ENCODE measurements at places on chromosomes 2 and 18. TPM values are rescaled to one million over a fixed set of nuclear protein-coding genes. Genes with fewer than 3 reads are reported as not detected.

Gene C2orf92
- total RNA-seq, result 5.5 TPM

Gene KRTCAP3
- 6.6 TPM for total RNA-seq

Gene BARD1
- total RNA-seq, result 57.1 TPM

Gene REG3G
- total RNA-seq, result not detected

Gene GAREM1
- total RNA-seq, result not detected

Gene MAB21L4
- not detected for total RNA-seq

Gene SLC9A4
- total RNA-seq, result 0.08 TPM

Gene NT5DC4
- total RNA-seq, result not detected

Gene TMEFF2
- total RNA-seq, result not detected

Gene EHBP1
- total RNA-seq, result 26.3 TPM

Gene IL36A
- total RNA-seq, result 0.29 TPM

Gene ADI1
- 19.8 TPM for total RNA-seq

Gene PECR
- total RNA-seq, result 30.3 TPM

Gene CYTIP
- 227 TPM for total RNA-seq

Gene CDH2
- total RNA-seq, result 0.21 TPM

Gene LPIN1
- 46.8 TPM for total RNA-seq

Gene UGT1A8
- total RNA-seq, result not detected

Gene CENPA
- 55.2 TPM for total RNA-seq

Gene TEX44
- total RNA-seq, result not detected

Gene ACAA2
- total RNA-seq, result 118 TPM

Gene HOXD12
- not detected for total RNA-seq

Gene DNAH7
- not detected for total RNA-seq

Gene AGXT
- not detected for total RNA-seq

Gene GPR75
- total RNA-seq, result 3.0 TPM

Gene BCL2L11
- total RNA-seq, result 11.7 TPM

Gene FLACC1
- total RNA-seq, result 3.0 TPM

Gene SALL3
- not detected for total RNA-seq

Gene AFF3
- 7.1 TPM for total RNA-seq

Gene CGREF1
- total RNA-seq, result 0.94 TPM

Gene CBLN2
- total RNA-seq, result not detected

Gene RNU2-63P
- total RNA-seq, result 4.5 TPM

Gene DSG4
- total RNA-seq, result not detected

Gene MYCN
- total RNA-seq, result not detected

Gene IL1F10
- total RNA-seq, result not detected

Gene SLC4A5
- 2.8 TPM for total RNA-seq

Gene SPP2
- total RNA-seq, result not detected

Gene GALNT13
- total RNA-seq, result 0.61 TPM

Gene MRO
- not detected for total RNA-seq

Gene TRMT61B
- 15.1 TPM for total RNA-seq

Gene EGR4
- total RNA-seq, result not detected

Gene SKOR2
- not detected for total RNA-seq

Gene LRP2
- total RNA-seq, result 0.03 TPM

Gene CRYGD
- total RNA-seq, result not detected

Gene ZBTB7C
- not detected for total RNA-seq

Gene LYPD6
- not detected for total RNA-seq

Data from activated CD8-positive, alpha-beta T cell treated with anti-CD3 and anti-CD28 coated beads, Interleukin-2, amount 10 ng/mL, durations not matched to agents 7 days and 5 days (primary cell).